Hematopoietic multipotent progenitor cell treated with erythropoietin and hydrocortisone succinate and interleukin-3 and kit ligand, for 15 days (in vitro differentiated cells): ENCODE measurements at places on chromosomes 12 and 14.

DNA sequence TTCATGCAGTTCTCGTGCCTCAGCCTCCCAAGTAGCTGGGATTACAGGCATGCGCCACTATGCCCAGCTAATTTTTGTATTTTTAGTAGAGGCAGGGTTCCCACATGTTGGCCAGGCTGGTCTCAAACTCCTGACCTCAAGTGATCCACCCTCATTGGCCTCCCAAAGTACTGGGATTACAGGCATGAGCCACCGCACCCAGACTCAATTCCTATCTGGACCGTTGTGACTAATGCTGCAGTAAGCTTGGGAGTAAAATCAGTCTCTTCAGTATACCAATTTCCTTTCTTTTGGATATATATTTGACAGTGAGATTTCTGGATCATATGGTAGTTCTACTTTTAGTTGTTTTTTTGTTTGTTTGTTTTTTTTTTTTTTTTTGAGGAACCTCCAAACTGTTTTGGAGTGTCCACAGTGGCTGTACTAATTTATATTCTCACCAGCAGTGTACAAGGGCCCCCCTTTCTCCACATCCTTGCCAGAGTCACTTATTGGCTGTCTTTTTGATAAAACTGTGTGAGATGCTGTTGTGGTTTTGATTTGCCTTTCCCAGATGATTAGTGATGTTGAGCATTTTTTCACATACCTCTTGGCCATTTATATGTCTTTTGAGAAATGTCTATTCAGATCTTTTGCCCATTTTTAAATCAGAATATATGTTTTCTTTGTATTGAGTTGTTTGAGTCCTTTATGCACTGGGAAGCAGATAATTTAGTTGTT, 37.3 kb upstream of the EVL start:
- no peak for DNase-seq

- DNase-seq, result no peak
Measured at GRCh38 chr14:92846162-92846897, 52.2 kb downstream of the GOLGA5 start.

DNA sequence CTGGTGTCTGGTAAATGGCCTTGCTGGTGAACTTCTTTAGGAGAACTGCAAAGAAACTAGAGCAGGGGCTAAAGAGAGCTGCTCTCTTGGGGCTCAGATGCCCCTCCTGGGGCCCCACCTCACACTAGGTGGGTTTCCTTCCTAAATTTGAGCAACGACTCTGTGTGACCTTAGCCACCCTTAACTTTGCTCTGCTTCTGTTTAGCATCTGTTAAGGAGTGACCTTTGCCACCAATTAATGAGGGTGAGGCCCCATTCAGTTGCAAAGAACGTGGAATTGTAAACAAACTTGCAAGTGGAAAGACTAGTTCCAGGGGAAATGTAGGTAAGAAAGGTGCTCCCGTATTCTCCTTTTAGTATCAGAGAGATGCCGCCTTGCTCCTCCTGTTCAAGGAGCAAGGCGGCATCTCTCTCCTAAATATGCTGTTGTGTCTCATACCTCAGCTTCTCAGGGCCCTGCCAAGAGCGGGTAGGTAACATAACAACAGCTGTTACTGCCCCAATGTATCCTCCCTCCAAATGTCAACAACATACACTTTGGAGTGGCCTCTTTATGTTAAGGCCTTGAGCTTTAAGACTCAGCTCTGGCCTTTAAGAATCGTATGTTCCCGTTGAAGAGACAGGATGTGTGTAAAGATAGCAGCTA, 77.6 kb upstream of the FUT8 start:
- DNase-seq, result no peak

GRCh38 chr12:67760586-67761275, 112.2 kb downstream of the DYRK2 start:
- no peak for DNase-seq

GRCh38 chr12:117402363-117402762, 40.9 kb upstream of the NOS1 start:
- no peak for DNase-seq

DNA sequence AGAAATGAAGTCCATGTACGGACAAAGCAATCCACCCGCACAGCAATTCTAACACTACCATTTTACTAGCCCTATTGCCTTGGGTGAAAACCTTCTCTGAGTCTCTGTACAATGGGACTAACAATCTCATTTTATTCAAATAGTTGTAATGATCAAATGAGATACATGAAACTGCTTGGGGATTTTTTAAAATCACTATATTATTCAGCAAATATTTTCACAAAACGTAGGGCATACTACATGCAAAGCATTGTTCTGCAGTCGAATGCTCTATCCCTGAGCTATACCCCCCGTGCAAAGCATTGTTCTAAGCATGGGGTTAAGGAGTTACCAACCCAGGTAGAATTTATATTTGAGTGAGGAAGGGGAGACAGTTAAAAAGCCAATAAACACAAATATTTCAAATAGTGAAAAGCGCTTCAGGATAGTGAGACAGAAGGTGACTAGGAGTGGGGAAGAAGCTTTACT, 554 bp upstream of the ATF7 start:
- no peak for DNase-seq

DNA sequence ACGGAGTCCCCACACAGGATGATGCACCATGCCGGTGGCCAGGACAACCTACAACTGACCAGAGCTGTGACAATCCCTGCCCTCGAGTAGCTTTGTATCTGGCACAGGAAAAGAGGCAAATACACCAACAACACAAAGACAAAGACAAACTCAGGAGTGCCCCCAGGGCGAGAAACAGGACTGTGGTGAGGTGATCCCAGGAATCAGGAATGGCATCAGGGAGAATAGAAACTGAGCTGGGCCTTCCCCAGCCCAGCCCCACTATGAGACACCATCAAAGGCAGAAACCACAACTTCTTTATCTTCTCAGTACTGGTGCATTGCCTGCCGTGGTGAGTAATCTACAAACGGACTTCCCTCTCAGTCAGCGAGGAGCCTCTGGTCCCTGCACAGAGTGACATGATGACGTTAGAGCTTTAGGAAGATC, 157.7 kb downstream of the TTC7B start:
- no peak for DNase-seq

GRCh38 chr12:50062728-50063460, 5.5 kb downstream of the ASIC1 start:
- DNase-seq, result no peak

- peak; percentile 64 for DNase-seq
Measured at GRCh38 chr12:113912760-113913329, 53.3 kb downstream of the RBM19 start.

GRCh38 chr14:68191567-68192321, 372.2 kb downstream of the RAD51B start:
- no peak for DNase-seq

- DNase-seq, result no peak
Measured at GRCh38 chr14:103875010-103875409, 27.6 kb upstream of the PPP1R13B start.

GRCh38 chr12:76037130-76038103, 5.8 kb upstream of the PHLDA1 start:
- peak; percentile 73 for DNase-seq

DNA sequence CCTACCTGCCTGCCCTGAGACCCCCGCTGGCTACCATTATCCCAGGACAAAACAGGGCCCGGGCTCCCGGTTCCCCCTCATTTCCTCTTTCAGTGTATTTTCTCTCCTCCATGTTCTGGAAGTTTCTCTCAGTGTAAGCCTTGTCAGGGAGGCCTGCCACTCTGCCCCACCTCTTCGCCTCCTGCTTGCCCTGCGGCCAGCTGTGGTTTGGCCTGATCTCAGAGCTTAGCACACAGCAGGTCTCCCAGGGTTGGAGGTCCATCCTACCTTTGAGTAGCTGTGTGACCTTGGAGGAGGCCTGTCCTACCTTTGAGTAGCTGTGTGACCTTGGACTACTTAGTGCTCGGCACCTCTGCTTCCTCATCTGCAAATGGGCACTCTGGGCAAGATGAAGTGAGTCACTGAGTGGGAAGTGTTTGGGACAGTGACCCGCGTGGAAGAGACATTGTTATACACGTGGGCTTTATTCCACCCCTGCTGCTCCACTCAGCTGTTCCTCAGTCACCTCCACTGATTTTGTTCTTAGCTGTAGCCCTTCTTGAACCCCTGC, 212.7 kb downstream of the ZFP36L1 start:
- DNase-seq, result no peak

- DNase-seq, result no peak
Measured at GRCh38 chr12:118356809-118357256, 15.9 kb downstream of the TAOK3 start.

DNA sequence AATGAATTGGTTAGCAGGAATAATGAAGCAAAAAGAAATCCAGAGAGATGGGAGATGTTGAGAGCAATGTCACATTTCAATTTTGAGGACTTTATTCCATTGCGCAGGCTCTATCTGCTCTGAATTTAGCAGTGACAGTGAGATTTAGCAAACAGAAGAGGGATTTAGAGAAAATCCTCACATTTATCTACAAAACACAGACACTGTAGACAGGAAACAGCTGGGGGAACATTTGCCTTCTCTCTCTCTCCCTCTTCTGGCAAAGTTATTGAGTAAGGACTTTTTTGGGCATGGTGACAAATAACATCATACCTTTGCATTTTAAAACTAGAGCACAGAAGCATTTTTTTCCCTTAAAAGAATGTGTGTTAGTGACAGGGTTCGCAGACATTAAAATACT, at the start of gene IGF1:
TSS of gene IGF1 (minus strand) at position 158 of the 400 bp plus-strand sequence. CDS start 182 bp downstream, outside the sequence.
- no peak for DNase-seq

DNA sequence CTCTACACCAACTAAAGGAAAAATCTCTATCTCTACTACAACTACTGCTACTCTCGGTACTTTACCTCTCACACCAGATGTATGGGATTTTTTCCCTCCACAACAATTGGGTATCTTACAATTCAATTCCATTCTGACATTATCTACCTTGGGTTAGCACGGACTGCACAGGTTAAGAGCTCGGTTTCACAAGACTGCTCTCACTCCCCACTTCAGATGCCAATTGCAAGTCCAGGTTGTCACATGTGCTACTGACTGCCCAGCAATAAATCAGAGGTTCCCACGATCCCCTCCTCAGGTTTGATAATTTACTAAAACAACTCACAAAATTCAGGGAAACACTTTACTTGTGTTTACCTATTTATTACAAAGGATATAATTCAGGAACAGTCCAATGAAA, 58.0 kb downstream of the OVCH1 start:
- DNase-seq, result no peak
